ENCODE measurements at places on chromosomes 12 and 14.

DNA sequence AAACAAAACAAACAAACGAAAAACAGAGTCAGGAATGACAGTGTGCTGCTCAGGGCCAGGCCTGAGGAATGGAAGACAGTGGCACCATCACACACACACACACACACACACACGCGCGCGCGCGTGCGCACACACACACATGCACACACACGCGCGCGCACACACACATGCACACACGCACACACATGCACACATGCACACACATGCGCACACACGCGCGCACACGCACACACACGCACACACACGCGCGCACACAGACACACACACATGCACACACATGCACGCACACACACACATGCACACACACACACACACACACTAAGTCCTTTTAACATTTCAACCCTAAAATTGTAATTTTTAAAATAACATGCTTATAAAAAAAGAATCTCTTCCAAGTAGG lies 13.2 kb upstream of the MARK3 start:
- DNase-seq = no peak

DNA sequence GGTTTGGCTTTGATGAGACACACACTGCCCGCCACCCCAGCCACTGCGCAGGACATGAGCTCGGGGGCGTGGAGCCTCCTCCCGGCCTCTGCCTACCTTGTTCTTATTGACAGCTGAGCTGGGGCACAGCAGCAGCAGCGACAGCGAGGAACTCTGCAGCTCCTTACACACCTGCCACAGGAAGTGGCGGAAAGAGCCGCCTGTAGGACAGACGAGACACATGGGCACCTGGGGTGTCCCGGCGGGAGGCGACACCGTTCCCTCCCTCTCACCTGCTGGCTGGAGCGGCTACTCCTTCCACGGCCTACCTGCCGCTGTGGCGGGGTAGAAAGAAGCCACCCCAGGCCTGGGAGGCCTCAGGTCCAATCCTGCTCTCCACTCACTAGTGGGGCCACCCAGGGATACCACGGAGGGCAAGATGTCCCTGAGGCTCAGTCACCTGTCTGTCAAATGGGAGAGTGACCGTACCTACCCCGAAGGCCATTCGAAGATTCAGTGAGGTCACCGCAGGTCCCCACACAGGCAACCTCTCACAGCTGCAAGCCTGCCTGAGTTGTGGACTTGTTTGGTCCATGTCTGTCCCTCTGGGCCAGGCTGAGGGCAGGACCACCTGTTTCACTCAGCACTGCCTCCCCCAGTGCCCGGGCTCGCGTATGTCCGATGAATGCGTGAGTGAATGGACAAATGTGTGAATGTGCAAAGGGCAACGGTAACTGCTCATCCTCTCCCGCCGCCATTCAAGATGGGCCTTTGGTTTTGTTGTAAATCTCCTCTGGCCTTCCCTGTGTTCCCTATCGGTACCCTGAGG lies 42.6 kb downstream of the TRAFD1 start:
- DNase-seq = no peak

- DNase-seq = no peak
Measured at GRCh38 chr12:101173197-101173749, 36.8 kb downstream of the SLC5A8 start.

GRCh38 chr12:30329281-30329680 lies 366.4 kb downstream of the IPO8 start:
- no peak for DNase-seq

- DNase-seq = no peak
Measured at GRCh38 chr12:50768391-50768790, 4.5 kb downstream of the ATF1 start.

- no peak for DNase-seq
Measured at GRCh38 chr14:59140106-59140843, 48.2 kb upstream of the DAAM1 start.

DNA sequence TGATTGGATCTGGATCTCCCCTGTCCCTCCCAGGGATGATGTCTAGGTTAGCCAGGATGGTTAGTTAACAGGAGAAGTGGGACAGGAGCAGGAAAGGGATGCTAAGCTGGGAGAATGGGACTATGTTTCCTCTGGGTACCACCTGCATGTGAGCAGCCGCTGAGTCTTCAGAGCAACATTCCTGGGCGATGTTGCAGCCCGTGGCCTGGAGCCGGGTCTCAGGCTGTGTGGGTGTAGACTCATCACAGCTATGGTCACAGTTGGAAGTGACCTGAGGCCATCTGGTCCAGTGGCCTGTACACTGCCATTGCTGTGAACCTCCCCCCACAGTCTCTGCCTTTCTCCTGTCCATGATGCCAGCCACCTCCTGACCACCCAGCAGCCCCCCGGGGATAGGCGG lies 422.6 kb downstream of the DPF3 start:
- no peak for DNase-seq

DNA sequence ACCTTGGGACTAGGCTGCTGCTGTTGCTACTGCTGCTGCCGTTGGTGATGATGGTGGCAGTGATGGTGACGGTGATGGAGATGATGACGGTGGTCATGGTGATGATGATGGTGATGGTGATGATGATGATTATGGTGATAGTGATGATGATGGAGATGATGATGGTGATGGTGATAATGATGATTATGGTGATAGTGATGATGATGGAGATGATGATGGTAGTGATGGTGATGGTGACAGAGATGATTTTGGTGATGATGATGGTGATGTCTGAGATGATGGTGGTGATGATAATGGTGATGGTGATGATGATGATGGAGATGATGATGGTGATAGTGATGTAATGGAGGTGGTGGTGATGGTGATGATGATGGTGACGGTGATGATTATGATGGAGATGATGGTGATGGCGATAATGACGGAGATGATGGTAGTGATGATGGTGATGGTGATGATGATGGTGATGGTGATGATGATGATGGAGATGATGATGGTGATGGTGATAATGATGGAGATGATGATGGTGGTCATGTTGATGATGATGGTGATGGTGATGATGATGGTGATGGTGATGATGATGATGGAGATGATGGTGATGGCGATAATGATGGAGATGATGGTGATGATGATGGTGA lies 156.8 kb upstream of the PWP1 start:
- DNase-seq = no peak

GRCh38 chr14:33455654-33456345 lies 495.1 kb downstream of the EGLN3 start:
- DNase-seq = no peak

- no peak for DNase-seq
Measured at GRCh38 chr12:92362785-92363184, 217.1 kb upstream of the BTG1 start.

DNA sequence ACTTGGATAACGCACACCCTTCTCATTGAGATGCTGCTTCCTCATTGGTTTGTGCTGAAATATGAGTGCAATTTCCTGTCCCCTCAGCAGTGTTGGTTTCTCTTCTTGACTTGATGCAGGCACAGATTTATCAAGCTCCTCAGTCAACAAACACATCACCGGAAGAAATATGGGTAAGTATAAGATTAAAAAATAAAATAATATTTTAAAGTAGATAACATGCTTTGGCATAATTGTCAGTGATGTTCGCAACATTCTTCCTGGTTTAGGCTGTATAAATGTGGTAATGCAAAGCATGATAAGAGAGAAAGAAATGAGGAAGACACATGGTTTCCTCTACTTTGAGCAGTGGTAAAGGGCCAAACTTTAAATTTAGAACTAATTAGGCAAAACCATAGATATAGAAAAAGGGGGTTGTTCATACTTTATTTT lies at the start of gene GPR65:
GPR65 (plus strand) TSS at position 86 of the 432 bp plus-strand sequence. CDS start 5,713 bp downstream, outside the sequence.
- DNase-seq = no peak

GRCh38 chr12:75709503-75709902 lies 198.1 kb upstream of the KRR1 start:
- DNase-seq = no peak

- DNase-seq = no peak
Measured at GRCh38 chr12:113424915-113425823, 3.0 kb downstream of the SDSL start.

DNA sequence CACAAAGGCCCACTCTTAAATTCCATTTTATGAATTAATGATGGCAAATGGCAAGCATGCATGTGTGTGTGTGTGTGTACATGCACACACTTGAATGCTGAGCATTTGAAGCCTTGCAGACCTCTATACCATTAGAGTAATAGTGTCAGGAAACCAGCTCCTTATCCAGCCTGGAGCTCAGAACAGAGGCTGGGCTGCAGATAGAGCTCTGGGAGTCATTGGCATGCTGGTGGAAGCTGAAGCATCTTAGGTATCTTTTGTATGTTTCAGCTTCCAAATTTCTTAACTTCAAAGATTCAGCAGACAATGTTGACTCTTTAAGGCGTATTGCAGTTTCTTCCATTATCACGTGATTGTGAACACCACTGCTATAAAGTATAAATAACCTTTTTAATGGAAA lies 192.9 kb upstream of the ARHGAP5 start:
- DNase-seq = no peak
